Parietal lobe (tissue), 2 donors: ENCODE measurements at places on chromosomes 2 and 18. TPM values are rescaled to one million over a fixed set of nuclear protein-coding genes. Genes with fewer than 3 reads are reported as not detected.

The PMAIP1 gene
- 0.94 TPM for total RNA-seq

The DNAH7 gene
- total RNA-seq = 19.4 TPM

The DNER gene
- total RNA-seq = 93.3 TPM

The FEV gene
- total RNA-seq = not detected

The MGAT4A gene
- total RNA-seq = 36.0 TPM

The GREB1L gene
- total RNA-seq = 0.94 TPM

The BBS5 gene
- 21.9 TPM for total RNA-seq

The KIF5C gene
- total RNA-seq = 398 TPM

The SIX2 gene
- not detected for total RNA-seq

The CFAP210 gene
- 2.2 TPM for total RNA-seq

The TBR1 gene
- 132 TPM for total RNA-seq

The HOXD3 gene
- total RNA-seq = not detected
